Stimulated activated CD8-positive, alpha-beta memory T cell treated with anti-CD3 and anti-CD28 coated beads, Interleukin-12 subunit alpha, Interleukin-12 subunit beta, amount 100 ng/mL, for 1 hour (primary cell): ENCODE measurements at places on chromosomes 2 and 18.

- no peak for DNase-seq
Measured at GRCh38 chr18:2656237-2656980, 883 bp downstream of the SMCHD1 start.

- no peak for DNase-seq
Measured at GRCh38 chr2:9342659-9343058, 80.7 kb downstream of the ITGB1BP1 start.

DNA sequence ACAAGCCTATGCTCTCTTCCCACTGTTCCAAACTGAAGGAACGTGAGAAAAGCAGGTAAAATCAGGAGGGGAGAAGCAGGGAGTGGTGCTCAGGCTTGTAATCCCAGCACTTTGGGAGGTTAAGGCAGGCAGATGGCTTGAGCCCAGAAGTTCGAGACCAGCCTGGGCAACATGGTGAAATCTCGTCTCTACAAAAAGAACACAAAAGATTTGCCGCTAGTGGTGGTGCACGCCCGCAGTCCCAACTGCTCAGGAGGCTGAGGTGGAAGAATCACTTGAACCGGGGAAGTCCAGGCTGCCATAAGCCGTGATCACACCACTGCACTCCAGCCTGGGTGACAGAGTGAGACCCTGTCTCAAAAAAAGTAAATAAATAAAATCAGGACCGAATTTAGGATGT, 1.3 kb upstream of the TMSB10 start:
- DNase-seq: no peak

DNA sequence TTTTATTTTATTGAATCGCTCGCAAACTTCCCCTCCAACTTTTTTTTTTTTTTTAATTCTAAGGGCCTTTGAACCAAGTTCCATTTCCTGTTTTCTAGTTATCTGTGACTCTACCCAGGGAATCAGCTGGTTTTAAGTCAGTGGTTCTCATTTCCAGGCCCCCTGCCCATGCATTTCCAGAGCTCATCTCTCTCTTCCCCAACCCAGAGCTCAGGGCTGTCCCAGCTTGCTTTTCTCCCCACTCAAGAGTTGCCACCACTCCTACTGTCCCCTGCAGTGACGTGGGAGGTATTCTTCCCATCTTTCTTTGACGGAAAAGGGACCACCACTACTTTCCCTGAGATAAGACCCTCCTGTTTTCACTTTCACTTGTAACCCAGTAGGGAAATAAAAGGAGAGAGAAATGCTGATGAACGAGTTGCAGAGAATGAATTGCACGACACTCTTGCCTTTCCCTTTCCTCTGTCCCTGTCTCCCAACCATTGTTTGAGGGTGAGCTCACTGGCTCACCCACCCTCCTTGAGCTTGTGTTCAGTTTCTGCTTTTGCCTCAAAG, 42.1 kb downstream of the TET3 start:
- DNase-seq: no peak

- no peak for DNase-seq
Measured at GRCh38 chr2:9206991-9207640, 504 bp downstream of the ASAP2 start.

DNA sequence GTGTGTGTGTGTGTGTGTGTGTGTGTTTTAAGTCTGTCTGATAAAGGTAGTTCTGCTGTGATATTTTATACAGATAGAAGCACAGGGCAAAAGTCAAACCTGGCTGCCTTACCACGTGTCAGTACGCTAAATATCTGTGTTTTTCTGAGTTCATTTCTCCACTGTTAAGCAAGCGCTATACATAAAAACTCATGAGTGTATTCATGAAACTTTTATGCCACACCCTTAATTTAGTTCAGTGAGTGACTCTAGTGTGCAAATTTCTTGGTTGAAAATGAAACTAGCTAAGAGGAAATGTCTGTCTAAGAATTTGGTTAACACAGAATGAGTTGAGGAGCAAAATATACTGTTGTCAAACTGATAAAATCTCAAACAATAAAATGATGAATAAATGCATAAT, 11.2 kb downstream of the CASP10 start:
- DNase-seq: no peak

- DNase-seq: no peak
Measured at GRCh38 chr2:17164550-17164949, 353.7 kb downstream of the RAD51AP2 start.

DNA sequence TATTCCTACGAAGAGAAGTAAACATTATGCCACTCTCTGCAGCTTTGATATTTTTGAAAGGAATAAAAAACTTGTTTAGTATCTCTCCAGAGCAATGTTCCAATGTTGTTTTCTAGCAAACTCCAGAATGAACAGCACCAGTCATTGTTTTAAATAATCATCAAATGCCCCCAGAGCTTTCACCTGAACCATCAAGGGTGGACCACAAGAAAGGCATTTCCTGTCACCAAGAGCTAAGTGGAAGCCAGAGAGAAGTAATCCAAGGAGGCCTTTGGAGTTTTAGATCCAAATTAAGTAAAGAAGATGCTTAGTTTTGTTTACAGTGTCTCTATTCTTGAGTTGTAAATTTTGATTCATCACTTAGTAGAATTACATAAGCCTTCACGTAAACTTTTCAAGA, 559.0 kb downstream of the ARHGAP15 start:
- DNase-seq: no peak

DNA sequence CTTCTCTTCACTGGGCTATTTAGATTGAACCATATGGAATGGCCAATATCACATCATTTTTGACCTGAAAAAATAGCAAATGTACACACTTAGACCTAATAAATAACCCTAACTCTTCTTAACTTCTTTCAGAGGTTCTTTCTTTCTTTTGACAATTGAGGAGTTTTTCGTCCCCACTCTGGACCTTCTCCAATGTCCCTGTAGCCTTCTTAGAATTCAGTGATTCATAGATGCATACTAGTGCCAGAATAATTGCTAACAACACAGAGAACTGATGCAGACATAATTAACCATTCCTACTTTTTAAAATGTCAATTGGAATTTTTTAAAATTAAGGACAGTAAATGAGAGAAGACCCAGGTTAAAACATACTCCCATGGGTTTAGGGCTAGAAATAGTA, 20.0 kb downstream of the DAPL1 start:
- no peak for DNase-seq

DNA sequence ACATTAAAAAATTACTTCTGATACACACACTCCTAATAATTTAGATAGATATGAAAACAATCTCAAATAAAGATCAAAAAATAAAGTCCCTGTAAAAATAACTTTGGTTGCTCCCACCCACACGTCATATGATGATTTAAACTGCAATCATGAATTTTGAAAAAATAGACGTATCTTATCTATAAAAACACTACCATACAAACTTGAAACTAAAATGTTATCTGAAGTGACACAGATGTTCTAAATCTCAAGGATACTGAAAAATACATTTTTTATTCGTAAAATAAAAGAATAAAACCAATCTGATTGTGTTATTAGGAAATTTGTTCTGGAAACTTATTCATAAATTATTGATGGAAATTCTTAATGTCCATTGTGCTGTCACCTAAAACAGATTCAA, 8.1 kb upstream of the BOLA3 start:
- DNase-seq: no peak

GRCh38 chr2:70255637-70256314, 2.2 kb upstream of the PCYOX1 start:
- DNase-seq: no peak

- DNase-seq: no peak
Measured at GRCh38 chr2:74975016-74975415, 16.6 kb downstream of the POLE4 start.

- DNase-seq: no peak
Measured at GRCh38 chr18:46369323-46369722, 265.1 kb downstream of the HAUS1 start.

- no peak for DNase-seq
Measured at GRCh38 chr18:13725566-13726231, 659 bp downstream of the FAM210A start.

- DNase-seq: no peak
Measured at GRCh38 chr2:100482741-100483140, 12.5 kb downstream of the NMS start.

- no peak for DNase-seq
Measured at GRCh38 chr2:15263976-15264685, 297.0 kb downstream of the NBAS start.

DNA sequence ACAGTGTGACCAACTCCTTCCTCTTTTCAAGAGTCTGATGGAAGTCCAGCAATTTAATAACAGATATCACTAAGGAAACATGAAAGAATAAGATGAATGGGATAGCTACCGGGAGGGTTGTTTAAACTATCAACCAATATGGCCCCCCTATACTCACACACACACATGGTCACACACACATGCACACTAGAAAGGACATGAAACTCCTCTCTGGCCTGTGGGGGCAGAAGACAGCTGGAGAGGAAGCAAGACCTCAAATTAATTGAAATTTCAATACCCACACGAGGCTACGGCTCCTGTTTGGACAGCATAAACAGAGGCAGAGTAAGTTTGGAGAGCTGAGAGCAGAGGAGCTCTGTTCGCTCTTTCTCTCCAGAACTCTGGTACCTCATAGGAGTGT, 34.7 kb upstream of the REEP1 start:
- no peak for DNase-seq

DNA sequence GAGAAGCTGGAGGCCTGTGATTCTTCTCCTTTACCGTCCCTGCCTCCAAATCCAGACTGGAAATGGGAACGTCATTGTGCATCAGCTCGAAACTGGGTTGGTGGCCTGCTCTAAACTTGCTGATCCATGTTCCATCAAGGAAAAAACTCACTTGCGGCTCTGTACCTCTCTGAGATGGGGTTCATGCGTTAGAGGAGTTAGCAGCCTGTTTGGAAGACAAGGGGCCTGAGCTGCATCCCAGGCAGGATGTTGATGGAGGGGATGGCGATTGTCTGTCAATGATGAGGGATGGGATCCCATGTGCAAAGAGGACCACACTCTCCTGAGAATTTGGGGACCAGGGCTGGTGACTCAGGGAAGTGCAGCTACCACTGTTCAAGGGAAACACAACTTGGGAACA, 26.0 kb downstream of the TWIST2 start:
- DNase-seq: no peak

DNA sequence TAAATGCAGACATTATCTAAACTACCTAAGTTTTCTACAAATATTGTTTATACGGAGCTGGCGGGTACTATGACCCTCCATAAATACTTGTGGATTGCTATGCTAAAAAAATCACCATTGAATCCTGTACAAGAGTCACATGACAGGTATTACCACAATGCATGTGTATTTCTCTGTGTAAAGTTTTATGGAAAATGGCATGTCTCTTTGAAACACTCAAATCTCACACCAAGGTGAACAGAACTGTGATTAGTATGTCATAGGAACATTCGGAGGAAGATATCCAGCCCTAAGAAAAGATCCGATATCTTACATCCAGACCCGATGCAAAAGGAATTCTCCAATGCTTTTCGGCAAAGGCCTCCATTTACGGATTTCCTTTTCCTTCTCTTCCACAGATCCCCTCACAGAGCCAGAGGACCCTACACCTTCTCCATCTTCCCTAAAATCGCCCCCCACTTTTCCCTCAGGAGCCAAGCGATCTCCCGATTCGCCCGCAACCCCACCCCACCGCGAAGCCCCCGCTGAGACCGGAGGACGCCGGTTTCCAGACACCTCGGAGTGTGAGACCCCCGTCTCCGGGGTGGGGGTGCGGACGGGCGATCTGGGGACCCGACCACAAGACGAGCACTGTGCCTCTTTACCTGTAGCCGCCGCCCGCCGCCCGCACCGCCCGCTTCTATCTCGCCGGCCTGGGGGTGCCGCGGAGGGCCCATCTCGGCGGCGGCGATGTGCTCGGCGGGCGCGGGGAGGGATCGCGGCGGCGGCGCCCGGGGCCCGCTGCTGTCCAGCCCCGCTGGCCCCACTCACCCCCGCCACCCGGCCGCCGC, 1.2 kb downstream of the SAP130 start:
- no peak for DNase-seq

DNA sequence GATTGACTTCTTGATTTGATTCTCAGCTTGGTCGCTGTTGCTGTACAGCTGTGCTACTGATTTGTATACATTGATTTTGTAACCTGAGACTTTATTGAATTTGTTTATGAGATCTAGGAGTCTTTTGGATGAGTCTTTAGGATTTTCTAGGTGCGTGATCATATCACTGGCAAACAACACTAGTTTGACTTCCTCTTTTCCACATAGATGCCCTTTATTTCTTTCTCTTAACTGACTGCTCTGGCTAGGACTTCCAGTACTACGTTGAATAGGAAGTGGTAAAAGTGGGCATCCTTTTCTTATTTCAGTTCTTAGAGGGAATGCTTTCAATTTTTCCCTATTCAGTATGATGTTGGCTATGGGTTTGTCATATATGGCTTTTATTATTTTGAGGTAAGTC, 101.3 kb downstream of the OSBPL1A start:
- no peak for DNase-seq

DNA sequence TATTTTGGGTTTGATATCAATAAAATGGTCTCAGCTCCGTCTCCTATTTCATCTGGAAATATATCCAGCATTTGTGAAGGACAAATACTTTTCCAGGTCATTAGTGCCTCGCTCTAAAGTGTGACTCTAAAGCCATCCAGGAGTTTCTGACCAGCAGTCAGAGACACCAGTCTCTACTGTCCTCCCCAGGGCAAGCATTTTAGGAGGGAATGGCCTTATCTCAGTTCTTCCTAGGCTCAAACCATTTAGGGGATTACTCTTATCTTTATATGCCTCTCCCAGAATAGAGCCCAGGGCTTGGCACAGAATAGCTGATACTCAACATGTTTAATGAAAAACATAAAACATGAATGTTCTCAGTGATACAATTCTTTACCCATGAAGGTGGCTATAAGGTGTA, 187.6 kb downstream of the NAPG start:
- no peak for DNase-seq

DNA sequence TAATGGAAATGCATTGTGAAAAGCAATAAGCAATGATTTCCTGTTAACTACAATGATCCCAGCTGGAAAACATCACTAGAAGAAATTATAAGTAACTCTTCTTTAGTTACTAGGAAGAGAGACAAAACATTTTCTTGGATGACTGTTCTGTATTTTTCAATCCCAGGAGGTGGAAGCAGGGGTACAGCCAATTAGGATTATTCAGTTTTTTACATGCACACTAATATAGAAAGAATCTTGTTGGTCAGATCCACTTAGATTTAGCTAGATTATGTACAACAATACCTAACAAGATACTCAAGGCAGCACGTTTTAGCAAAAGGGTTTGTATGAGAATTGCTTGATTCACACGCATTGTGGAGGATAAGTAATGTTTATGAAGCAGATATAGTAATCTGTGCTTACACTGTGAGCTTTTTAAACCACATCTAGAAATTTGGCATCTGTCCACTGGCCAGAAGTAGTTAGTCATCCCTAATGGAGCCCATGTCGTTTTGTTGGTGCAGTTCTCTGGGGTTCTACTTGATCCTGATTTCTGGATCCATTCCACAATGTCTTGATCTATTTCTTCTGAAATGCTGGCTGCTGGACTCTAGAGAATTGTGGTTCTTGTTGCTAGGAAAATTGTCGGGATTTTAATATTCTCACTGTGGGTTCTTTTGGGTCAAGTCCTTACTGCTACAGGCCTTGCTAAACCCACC, 199.7 kb downstream of the ADCYAP1 start:
- no peak for DNase-seq

- DNase-seq: no peak
Measured at GRCh38 chr2:218727502-218728165, 17.0 kb downstream of the TTLL4 start.
